Nephron progenitor cell (in vitro differentiated cells): ENCODE measurements at places on chromosomes 2 and 18.

DNA sequence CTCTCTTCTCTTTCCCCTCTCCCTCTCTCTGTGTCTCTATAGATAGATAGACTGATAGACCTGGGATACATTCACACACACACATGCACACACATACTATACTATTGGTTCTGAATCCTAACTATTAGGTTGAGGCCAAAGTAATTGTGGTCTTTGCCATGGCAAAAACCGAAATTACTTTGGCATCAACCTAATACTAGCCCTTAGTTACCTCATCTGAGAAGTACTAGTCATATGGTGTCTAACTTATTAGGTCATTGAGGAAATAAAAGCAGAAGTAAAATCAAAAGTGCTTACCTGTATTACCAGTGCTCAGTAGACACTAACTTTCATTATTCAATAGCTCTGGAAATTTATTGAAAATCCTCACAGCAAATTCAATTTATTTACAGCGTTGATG, 451.5 kb downstream of the EPHA4 start:
- DNase-seq = no peak

GRCh38 chr2:71669058-71669456, 215.7 kb downstream of the DYSF start:
- DNase-seq = no peak

DNA sequence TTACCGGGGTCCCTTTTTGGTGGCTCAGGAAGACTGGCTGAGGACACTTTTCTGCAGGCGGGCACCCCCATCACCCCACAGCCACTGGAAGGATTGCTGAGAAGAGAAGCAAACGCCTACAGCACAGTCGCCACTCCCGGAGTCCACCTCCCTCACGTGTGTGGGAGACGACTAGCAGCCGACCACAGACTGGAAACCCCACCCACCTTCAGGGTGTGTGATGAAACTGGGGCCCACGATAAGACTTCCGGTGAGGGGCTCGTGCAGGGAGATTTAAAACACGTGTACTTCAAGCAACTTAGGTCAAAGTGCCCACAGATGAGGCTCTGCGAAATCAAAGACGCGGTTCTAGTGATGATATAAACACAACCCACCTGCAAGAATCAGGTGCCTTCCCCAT, 26.3 kb downstream of the MBP start:
- no peak for DNase-seq

DNA sequence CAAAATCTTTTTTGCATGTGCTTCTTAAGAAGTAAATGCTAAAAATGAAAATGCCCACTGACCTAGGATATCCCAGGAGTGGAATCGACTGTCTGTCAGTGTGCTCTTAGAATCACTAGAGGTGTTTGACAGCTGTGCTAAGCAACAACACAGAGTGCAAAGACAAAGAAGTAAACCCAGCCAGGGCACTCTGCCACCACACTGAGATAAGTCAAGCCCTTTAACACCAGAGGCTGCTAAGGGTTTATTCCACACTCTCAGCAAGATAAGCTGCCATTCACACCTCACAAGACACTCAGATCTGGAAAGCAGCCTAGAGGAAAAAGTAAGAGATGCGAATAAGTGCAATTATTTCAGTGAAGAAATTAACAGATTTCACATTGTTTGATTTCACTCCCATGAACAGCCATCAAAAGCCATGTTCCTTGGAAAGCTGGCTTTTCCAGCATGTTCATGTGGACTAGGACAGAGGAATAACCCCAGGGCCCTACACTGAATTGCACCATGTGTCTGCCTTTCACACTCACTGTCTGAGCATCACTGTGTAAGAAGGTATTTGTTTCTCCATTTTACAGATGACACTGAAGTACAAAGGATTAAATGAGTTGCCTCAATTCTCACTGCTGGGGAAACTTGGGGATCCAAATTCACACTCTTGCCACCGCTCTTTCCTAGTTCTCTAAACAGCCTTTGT, 6.0 kb upstream of the BMP10 start:
- DNase-seq = no peak

- no peak for DNase-seq
Observed at GRCh38 chr2:206379886-206380285, 63.4 kb upstream of the ADAM23 start.

- DNase-seq = no peak
Observed at GRCh38 chr2:38735999-38736320, 15.2 kb downstream of the SRSF7 start.

- no peak for DNase-seq
Observed at GRCh38 chr2:29011418-29012060, 30.4 kb downstream of the TOGARAM2 start.

GRCh38 chr2:147847746-147848391, 3.0 kb downstream of the ACVR2A start:
- DNase-seq = no peak

DNA sequence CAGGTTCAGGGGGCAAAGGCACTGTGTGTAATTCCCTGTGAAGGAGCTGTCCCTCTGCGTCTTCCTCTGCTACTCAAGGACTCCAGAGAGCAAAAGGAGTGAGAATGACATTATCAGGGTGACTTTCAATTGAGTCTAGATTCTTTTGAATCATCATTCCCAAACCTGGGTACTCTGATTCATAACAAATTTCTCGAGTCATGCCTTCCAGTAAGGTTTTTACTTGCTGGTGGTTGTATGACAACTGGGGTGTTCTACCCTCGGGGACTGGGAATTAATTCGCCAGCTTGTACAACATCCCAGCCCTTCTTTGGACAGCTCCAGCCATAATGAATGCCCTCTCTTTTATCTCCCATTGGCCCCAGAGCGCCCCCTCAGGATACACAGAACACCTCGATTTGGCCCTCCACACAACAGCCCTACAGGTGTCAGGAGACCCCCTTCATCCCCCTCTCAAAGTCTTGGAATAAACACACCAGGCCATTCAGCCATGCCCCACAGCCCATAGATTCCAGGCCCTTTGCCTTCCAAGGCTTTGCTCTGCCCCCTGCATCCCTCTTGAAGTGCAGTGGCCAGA, 254.5 kb downstream of the KLHL29 start:
- DNase-seq = no peak

DNA sequence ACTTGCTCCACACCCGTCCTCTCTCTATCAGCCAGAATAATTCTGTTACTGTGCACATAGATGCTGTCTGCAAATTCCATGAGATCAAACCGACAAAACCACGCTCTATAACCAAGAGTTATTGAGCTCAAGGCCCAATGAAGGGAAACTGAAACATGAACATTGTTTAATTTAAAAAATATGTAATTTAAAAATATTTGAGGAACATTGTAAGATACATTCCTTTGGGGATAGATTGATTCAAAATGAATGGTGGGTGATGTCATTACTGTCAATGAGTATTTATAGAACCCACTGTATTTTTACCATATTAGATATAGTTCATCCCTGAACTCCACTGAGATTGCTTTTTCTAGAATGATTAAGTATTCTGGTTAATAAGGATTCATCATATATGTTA, 50.4 kb downstream of the NCKAP5 start:
- no peak for DNase-seq

GRCh38 chr18:68723539-68723938, 8.6 kb upstream of the TMX3 start:
- DNase-seq = no peak

DNA sequence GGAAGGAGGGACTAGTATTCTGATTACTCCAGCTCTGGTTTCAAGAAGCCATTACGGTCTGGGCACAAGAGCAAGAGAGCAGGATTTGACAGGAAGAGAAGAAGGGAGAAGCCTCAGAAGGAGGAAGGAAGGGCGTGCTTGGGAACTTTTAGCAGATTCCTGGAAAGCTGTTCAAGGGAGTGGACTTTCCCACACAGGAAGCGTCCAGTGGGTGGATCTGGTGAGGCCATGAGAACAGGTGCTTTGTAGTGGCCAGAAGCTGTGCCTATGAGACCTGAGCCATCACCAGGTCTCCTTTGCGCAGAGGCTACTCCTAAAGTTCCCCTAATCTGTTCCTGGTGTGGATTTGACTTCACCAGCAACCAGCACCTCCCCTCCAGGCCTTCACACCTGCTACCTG, 62.3 kb downstream of the CD226 start:
- no peak for DNase-seq

DNA sequence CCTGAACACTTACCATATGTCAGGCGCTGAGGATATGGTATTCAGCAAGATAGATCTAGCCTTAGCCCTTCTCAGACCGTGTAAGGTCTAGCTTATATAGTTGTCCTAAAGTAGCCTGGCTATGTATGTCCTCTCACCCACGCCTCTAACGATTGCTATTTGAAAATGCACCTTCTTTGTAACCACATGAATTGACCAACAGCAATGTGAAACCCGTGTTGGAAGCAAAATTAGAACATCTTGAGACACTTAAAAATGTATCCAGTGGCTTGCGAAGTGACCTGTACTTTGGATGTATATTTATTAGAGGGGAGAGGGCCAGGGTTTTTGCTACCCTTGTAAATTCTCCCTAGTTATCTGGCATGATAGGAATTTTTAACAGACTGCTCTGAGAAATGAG, 860.0 kb upstream of the ZEB2 start:
- DNase-seq = no peak
